DMS79 (cell line): ENCODE measurements at places on chromosomes 16 and 17.

GRCh38 chr16:84883301-84883700 is 63.5 kb downstream of the CRISPLD2 start:
- DNase-seq: no peak

GRCh38 chr16:56669005-56669839 is at the start of gene MT1H:
MT1H (plus strand) TSS chr16:56669814; CDS start chr16:56669885, 71 bp downstream.
- DNase-seq: no peak

DNA sequence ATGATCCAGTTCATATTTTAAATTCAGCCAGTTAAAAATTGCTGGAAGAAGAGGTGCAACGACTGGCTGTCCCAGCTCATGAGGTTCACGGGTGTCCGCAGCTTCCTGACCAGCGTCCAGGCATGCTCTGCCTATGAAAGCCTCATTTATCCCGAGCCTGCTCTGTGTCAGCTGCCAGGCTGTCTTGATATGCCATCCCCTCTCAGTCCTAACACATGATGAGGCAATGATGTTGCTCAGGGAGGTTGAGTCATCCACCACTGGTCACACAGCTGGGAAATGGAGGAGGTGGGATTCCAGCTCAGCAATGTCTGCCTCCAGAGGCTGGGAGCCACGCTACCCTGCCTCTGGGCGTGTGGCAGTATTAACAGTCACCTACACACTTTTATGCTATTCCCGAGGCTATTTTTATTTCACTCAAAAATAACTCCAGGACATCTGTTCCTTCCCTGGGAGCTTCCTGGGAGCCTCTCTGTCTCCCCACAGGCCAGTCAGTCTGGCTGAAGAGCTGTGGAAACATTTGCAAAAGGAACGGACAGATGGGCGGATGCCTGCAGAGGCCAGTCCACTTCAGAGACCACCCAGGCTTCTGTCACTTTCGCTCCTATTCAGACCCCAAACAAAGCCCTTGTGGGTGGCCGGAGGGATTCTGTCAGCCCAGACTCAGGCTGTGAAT is 22.5 kb downstream of the RAB11FIP4 start:
- no peak for DNase-seq

DNA sequence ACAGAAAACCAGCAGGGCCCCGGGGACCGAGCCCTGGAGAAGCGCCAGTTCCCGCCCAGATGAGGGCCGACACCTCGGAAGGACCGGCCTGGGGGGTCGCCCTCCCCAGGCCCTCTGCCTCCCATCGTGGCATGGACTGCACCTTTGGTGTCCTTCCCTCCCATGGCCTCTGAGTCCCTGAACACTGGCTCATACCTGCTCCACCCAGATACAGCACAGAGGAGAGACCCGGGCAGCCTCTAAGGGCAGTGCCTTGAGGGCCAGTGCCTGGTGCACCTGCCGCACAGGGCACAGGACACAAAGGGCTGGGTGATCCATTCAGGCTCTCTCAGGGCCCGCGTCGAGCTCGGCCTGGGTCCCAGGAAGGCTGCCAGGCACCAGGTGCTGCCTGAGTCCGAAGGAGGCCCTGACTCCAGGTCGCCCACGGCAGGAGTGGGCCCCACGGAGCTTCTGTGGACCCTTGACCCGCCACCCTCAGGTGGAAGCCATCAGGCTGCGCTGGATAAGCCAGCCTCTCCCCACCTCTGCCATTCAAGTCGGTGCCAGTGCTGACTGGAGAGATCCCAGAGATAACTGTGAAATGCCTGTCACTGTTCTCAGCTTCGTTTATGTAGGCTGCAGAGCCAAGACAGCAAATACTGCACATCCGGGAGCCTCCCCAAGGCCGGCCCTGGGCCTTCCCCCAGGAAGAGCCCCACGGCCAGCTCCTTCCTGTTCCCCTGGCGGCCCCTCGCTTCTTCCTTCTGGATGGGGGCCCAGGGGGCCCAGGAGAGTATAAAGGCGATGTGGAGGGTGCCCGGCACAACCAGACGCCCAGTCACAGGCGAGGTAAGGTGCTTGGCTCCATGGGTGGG is at the start of gene ZG16B:
ZG16B (plus strand) TSS at position 803 of the 854 bp plus-strand sequence. CDS start 139 bp downstream, outside the sequence.
- DNase-seq: no peak

GRCh38 chr16:55508271-55508921 is 476 bp upstream of the LPCAT2 start:
- no peak for DNase-seq

DNA sequence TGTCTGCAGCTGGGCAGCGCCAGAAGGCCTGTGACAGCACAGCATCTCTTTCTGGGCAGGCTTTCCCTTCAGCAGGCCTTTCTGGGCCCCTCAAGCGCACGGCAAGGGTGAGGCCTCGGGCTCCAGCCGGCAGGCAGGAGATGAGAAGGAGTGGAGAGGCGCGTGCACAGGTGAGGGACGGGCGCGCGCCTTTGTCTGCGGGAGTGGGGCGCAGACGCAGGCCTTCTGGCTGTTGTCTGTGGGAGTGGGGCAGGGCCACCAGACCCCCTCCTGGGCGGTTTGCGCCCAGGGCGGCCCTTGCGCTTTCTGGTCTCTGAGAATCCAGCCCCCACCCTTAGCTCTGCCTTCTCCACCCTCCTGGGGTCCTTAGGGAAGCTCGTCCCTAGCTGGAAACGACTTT is 6.5 kb downstream of the ZNF205 start:
- no peak for DNase-seq

DNA sequence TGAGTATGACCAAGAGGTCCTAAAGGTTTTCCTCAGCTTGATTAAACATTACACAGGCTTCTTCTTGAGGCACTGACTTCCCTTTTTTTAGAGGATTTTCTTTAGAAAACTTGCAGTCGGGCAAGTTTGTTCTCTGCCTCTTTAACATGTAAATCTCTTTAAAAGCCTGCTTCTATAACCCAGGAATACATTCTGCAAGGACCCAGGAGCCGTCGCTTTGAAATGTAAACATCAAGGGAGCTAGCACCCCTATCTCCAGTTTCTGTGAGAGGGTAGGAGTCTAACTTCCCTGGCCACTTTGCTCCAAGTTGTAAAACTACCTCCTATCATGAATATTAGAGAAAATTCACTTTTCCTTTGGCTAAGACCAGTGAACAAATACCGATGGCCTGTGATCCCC is 201.5 kb upstream of the CPHXL start:
- no peak for DNase-seq

DNA sequence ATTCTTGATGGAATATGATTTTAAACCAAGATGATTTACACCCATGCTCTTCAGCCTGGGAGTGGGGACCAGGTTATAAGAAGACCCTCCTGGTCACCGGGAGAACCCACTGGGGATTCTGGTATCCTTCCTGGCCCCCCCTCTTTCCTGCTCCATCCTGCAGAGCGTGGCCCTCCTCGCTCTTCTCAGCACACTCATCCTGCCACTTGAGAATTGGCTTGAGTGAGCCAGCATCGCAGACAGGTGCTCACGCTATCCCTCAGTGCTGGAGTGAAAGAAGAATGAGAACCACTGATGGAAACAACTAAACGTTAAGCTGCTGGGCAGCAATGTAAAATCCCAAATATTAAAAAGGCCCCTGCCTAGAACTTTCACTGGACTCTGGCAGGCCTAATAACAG is 98.0 kb downstream of the CYTH1 start:
- peak; percentile 48 for DNase-seq

DNA sequence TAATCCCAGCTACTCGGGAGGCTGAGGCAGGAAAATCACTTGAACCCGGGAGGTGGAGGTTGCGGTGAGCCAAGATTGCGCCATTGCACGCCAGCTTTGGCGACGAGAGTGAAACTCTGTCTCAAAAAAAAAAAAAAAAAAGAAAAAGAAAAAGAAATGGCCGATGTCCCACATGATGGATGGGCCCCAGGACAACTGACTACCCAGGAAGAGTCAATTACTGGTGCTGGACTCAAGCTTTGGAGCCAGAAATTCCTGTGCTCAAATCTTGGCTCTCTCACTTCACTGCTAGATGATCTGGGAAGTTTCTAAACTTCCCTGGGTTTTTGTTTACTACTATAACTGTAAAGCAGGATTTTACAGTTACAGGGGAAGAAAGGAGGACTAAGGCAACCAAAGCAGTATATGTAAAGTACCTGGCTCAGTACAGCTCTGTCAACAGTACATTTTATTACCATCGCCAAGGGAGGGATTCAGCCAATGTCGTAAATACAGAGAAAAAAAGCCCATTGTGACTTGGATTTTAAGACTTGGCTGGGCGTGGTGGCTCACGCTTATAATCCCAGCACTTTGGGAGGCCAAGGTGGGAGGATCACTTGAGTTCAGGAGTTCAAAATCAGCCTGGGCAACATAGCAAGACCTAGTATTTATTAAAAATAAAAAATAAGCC is 11.9 kb downstream of the C16orf86 start:
- no peak for DNase-seq

- no peak for DNase-seq
These were observed 15.5 kb upstream of the USP22 start for GRCh38 chr17:21058098-21058893.
